D721Med (cell line): ENCODE measurements at places on chromosomes 16 and 17.

DNA sequence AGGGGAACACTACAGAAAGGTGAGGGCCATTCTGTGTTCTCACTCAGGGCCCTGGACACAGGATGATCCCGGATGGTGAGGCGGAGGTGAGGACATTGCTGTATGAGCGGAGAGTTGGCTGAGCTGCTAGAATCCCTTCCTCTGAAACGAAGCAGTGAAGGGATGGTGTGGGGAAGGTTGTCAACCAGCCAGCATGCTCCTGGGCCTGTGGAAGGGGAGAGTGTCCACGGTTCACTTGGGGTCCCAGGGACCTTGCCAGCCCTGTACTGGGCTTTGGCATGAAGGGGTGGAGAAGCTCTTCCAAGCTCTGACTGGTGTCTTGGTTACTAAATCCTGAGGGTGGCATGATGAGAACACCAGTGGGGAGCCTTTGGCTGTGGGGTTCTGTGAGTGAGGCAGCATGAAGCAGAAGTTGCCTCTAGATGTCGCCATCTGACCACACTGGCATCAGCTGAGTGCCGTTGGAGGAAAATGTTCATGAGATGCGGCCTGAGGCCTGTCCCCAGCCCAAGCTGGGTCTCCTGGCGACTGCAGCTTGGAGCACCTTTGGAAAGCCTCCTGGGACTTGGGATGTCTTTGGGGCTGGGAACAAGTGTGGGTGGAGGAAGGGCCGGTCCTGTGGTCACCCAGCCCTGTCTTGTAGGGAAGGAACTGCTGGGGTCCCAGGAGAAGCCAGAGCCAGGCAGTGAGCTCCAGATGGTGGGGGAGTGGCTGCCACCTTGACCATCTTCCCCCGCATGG lies 14.8 kb downstream of the PDP2 start:
- no peak for DNase-seq

GRCh38 chr17:5042157-5043022 lies 7.2 kb upstream of the SLC52A1 start:
- DNase-seq = no peak

GRCh38 chr17:50135316-50136095 lies 5.5 kb upstream of the SAMD14 start:
- no peak for DNase-seq

DNA sequence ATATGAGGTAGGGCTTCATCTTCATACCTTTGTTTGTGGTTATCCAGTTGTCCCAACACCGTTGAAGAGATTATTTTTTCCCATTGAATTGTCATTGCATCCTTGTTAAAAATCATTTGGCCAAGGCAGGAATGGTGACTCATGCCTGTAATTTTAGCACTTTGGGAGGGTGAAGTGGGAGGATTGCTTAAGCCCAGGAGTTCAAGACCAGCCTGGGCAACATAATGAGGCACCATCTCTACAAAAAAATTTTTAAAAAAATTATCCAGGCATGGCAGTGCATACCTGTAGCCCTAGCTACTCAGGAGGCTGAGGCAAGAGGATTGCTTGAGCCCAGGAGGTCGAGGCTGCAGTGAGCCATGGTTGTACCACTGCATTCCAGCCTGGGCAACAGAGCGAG lies 223.9 kb downstream of the TANC2 start:
- DNase-seq = no peak

DNA sequence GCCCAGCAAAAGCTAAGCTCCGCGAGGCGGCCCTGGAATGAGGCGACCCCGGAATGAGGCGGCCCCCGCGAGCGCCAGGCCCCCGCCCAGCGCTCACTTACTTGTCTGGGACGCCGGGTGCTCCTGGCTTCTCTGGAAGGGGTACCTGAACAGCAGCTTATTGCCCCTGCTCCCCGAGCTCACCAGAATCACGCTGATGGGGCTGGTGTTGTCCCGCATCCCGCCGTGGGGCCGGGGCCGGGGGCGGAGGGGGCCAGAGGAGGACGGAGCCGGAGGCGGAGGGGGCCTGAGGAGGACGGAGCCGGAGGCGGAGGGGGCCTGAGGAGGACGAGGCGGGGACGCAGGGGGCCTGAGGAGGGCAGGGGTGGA lies 440 bp downstream of the NPRL3 start:
- DNase-seq = no peak

DNA sequence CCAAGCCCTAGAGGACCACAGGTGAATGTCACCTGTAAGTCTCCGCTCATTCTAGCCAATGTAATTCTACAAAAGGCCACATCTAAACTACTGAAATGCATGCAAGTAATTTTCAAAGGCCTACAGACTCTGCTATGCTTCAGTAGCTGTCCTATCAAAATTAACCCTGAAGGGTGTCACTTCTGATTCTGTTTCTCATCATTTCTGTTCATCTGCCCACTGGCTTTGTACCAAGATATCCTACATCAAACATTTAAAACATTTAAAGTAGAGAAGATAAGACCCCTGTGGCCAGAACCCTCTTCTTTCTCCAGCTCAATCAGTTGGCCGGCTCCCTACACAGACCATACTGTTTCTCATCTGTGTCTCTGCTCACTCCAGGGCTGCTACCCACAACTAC lies 21.5 kb downstream of the PHF12 start:
- no peak for DNase-seq

- no peak for DNase-seq
Observed at GRCh38 chr17:2964370-2964769, 99.0 kb downstream of the OR1D5 start.

- DNase-seq = no peak
Observed at GRCh38 chr17:29042026-29042678, 789 bp upstream of the PIPOX start.

GRCh38 chr17:67712375-67712774 lies 5.4 kb upstream of the NOL11 start:
- DNase-seq = no peak

GRCh38 chr17:78266771-78267170 lies 35.3 kb downstream of the TMEM235 start:
- no peak for DNase-seq

DNA sequence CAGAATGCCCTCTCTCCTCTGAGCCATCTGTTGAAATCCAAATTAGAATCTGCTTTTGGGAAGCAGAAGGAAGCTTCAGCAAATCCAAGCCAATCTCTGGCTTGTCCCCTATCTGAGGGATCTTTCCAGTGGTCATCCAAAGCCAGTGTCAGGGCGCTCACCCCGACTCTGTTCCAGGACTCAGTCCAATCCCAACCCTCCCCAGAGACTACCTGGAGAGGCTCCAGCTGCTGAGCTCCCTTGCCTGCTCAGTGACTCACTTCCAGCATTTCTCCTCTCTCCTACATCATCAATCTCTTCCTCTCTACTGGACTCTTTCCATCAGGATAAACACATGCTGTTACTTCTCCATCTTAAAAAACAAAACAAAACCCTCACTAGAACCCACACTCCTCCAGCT lies 2.4 kb downstream of the MATCAP1 start:
- DNase-seq = no peak

DNA sequence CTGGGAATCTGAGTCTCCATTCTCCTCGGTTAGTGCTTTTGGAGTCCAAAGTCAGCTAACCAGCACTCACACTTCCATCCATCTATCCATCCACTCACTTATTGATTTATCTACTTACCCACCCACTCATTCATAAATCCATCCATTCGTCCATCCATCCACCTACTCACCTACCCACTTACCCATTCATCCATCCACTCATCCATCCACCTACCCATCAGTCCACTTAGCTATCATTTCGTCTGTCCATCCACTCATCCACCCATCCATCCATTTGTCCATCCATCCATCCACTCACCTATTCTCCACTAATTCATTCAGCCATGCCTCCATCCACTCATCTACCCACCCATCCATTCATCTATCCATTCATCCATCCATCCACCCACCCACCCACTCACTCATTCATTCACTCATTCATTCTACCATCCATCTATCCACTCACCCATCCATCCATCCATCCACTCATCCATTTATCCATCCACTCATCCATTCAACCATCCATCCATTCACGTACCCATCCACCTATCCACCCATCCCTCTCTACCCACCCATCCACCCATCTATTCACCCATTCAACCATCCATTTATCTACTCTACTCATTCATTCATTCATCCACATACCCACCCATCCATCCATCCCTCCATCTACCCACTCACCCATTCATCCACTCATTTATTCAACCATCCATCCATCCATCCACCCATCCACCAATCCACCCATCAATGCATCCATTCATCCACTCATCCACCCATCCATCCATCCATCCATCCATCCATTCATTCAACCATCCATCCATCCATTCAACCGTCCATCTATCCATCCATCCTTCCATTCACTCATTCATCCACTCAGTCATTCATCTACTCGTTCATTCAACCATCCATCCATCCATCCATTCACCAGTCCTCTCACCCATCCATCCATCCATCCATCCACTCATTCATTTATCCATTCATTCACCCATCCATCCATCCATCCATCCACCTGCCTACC lies 26.1 kb downstream of the NLRC3 start:
- no peak for DNase-seq

GRCh38 chr16:72646615-72647014 lies 401.3 kb downstream of the ZFHX3 start:
- no peak for DNase-seq

- no peak for DNase-seq
Observed at GRCh38 chr17:43940630-43941029, 1.6 kb downstream of the PPY start.

DNA sequence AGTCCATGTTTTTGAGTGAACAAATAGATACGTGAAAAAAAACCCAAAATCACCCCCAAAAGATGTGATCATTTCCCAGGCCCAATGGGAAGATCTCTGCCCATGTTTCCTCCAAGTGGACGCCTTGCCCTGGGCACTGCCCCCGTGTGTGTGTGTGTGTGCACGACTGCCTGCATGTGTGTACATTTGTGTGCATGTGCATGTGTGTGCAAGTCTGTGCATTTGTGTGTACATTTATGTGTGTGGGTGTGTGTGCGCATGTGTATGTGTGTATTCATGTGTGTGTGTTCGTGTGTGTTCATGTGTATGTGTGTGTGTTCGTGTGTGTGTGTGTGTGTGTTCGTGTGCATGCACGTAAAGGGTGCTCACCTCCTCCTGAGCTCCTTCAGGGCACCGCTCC lies 16.8 kb upstream of the LRRC37A3 start:
- no peak for DNase-seq

GRCh38 chr17:8137645-8138373 lies 13.9 kb upstream of the HES7 start:
- DNase-seq = no peak

- DNase-seq = no peak
Observed at GRCh38 chr16:55566432-55567175, at the start of gene CAPNS2. CAPNS2 (plus strand) TSS chr16:55566684; CDS start chr16:55566757, 73 bp downstream.

DNA sequence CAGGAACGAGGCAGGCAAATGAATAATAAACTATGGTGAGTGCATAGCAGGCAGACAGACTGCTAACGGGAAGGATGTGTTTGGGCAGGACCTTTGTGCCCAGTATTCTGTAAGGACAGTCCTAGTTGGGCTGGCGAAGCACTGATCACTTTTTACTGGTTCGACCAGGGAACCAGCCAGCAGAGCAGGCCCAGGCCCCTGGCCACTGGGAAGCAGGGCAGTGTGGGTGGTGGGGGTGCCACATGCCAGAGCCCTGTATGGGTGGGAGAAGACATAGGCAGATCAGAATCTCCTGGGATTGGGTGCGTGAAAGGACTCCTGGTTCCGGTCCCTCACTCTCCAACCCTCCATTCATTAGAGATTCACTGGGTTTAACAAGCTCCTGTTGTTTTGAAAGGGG lies 4.0 kb upstream of the VAMP2 start:
- no peak for DNase-seq

- DNase-seq = no peak
Observed at GRCh38 chr16:67563708-67564468, 1.6 kb downstream of the CTCF start.
